ENCODE measurements at places on chromosomes 7 and 10.

DNA sequence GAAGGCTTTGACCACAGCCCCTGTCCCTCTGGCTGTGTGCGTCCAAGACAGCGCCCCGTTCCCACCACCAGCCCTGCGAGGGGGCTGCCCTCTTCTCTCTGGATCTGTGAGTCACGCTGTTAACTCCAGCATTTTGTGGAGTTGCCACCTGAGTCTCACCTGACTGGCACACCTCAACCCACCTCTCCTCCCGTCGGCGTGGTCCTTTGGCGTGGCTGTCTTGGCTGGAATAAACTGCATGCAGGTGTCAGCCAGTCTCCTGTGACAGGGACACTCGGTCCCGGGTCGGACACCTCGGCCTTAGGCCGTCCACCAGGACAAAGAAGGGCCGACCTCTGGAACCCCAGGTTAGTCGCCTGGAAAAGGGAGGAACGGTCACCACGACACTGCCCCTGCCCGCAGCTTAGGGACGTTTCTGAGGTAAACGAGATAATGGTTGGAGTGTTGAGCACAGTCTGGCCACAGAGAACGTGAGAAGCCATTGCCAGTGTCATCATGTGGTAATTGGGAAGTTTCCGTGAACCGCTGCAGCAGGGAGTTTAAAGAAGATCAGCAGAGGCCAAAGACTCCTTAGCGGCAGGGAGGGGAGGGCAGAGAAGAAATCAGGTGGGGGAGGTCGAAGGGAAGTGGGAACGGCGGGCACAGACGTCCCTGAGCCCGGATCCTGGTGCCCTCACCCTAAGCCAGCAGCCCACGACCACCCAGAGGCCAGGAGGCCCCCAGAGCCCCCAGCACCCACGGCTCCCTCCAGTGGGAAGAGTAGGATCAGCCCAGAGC lies 73.6 kb upstream of the FAM20C start:
- no peak for DNase-seq

DNA sequence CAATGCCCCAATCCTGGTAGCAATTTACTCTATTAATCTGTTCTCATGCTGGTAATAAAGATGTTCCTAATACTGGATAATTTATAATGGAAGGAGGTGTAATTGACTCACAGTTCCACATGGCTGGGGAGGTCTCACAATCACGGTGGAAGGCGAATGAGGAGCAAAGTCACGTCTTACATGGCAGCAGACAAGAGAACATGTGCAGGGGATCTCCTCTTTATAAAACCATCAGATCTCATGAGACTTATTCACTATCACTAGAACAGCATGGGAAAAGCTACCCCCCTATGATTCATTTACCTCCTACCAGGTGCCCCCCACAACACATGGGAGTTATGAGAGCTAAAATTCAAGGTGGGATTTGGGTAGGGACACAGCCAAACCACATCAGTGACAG lies 872.2 kb downstream of the ANKRD7 start:
- no peak for DNase-seq

- DNase-seq, result no peak
Measured at GRCh38 chr10:78359640-78360091, 326.0 kb downstream of the RPS24 start.

DNA sequence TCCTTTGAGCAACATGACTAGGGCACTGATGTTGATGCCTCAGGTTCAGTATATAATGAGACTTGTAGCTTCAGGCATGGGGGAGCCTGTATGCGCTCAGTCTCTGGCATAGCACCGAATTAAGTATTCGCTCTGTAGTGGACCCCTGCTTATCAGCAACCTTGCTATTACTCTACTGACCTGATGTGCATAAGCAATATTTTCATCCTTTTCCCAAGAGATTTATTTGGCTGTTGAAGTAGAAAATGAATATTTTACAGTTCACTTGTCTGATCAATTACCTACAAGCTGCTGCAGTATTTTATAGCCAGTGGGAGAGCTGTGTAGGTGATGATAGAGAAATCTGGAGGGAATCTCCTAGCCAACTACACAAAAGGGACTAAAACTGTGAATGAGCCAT lies 781.6 kb upstream of the PHF14 start:
- DNase-seq, result no peak

GRCh38 chr10:11113156-11113555 lies 95.5 kb downstream of the CELF2 start:
- DNase-seq, result no peak

DNA sequence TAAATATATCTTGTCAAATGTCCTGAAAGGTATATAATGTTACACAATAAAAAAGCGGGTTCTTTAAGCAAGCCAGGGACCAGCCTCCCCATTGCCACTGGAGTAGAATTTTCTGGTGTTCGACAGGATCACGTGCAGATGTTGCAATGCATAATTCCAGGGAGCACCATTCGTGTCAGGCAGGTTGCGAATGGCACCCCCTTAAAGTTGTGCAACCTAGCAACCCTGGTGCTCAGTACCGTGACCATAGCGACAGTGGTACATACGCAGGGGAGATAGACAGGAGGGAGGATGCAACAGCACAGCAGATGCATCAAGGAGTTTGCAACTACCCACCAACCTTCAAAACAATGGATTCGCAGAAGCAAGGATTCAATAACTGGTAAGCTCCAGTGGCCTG lies 6.6 kb upstream of the BMPR1A start:
- no peak for DNase-seq

GRCh38 chr7:157271991-157272324 lies 64.8 kb upstream of the DNAJB6 start:
- DNase-seq, result no peak

- DNase-seq, result no peak
Measured at GRCh38 chr7:69708857-69709256, 110.6 kb downstream of the AUTS2 start.

- DNase-seq, result no peak
Measured at GRCh38 chr7:1421946-1422345, 37.3 kb downstream of the MICALL2 start.

- DNase-seq, result no peak
Measured at GRCh38 chr10:24449321-24449740, 240.4 kb downstream of the KIAA1217 start.

DNA sequence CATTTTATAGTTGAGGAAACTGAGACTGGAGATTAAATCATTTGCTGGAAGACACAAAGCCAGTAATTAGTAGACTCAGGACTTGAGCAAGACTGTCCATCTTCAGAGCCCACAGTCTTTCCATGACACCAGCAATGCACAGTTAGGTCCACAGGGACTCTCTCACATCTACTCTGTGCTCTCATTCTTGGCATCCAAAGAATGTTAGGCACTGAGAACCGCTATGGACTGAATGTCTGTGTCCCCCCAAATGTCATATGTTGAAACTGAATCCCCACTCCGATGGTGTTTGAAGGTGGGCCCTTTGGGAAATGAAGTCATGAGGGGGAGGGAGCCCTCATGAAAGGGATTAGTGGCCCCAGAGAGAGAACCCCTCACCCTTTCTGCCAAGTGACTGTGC lies 100.6 kb downstream of the LANCL2 start:
- no peak for DNase-seq

DNA sequence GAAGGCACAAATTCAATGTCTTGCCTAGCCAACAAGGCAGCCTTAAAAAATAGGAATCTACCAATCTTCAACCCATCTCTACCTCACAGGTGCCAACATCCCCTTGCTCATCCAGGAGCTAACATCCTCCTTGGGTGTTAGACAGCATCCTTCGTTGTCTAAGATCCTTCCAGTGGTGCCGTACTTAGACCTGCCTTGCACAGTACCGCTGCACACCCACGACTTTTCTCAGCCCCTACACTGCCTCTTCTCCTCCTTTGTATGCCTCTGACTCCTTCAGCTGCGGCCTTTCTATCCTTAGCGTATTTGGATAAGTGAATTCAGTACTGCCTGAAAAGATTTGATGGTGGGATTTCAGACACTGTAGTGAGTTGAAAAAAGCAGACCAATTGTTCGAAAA lies 15.9 kb upstream of the PRTFDC1 start:
- DNase-seq, result no peak

DNA sequence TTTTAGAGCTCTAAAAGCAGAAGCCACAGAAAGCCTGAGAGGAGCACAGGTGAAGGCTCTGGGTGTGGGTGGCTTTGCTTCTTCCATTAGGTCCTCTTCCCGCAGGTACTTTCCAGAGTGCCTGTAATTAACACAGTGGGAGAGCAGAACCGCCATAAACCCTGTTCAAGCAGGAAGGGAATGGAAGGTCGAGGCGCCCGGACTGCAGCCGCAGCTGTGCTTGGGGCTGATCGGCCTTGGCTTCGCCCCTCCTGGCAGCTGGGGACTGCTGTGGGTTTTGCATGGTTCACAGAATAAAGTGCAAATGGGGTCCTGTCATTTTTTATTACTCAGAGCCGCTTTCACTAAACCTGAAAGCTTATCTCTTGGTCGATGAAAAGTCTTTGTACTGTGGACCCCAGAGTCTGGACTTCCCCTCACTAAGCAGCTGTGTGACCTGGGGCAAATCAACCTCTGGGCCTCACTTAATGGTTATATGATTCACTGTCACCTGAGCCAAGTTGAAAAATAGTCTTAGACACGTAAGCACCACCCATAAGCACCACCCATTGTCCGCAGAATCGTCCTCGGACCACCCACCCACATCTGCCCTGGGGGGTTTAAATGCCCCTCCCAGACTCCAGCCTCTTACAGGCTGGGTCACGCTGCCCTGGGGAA lies 100.9 kb downstream of the XRCC2 start:
- DNase-seq, result no peak

DNA sequence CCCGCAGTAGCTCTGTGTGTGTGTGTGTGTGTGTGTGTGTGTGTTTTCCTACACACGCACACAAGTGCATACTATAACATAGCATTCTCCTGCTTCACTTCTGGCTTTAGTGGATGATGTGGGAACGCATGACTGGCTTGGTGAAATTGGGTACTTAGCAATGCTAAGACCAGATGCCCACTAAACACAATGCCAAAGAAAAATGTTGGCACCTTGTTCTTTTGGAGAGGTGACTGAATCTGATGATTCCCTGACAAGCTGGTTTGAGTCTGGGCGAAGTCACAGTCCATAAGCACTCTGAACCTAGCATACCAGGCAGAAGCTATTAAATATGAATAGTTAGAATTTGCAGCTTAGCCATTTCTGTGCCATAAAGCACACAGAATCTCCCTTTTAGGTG lies 68.0 kb upstream of the CDCA7L start:
- peak; percentile 62 for DNase-seq

DNA sequence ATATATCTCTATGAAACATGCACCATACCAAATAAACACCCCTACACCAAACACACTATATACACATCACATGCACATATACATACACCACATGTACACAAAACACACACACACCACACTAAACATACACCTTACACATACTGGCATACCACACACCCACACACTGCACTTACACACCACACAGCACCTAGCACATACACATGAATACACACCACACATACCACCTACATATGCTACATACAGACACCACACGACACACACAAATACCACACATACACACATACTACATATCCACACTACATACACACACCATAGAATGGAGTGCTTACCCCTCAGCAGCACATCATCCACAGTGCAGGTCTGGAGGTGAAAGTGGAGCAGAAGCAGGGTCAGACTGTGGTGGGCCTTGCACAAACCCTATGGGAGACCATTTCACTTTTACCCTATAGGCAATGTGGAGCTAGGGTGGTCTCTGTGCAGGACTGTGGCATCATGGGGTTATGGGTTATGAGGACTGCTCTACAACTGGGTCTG lies 64.6 kb downstream of the WDFY4 start:
- no peak for DNase-seq

DNA sequence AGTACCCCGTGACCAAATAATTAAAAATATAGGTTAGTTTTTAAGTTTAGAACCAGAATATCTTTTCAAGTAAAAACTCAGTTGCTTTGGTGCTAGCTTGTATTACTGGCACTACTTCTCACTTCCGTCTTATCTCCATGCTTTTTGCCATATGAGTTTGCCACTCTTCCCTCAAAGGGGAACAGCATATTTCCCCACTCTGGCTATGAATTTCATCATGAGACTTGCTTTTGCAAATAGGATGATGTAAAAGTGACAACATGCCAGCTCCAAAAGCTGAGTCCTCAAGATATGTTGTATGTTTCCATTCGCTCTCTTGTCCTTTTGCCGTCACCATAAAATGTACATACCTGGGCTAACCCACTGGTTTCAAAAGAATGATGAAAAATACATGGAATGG lies 178.1 kb upstream of the SEMA3A start:
- no peak for DNase-seq

GRCh38 chr7:140160308-140160707 lies 16.5 kb downstream of the KDM7A start:
- DNase-seq, result no peak

DNA sequence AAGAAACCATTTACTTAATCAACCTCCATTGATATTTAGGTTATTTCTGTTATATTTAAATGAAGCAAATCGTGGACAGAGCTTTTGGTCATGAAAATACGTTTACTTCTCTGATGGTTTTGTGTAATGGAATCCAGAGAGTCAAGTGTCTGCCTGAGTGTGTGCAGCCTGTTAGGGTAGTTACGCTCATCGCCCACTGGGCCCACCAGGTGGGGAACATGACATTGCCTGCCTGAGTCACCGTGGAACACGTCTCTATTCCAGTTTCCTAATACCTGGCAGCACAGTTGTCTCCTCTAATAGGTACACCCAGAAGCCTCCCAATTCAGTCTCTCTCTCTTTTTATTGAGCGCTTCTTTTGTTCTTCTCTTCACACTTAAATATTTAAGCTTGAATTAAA lies 91.0 kb downstream of the ADCY1 start:
- no peak for DNase-seq

DNA sequence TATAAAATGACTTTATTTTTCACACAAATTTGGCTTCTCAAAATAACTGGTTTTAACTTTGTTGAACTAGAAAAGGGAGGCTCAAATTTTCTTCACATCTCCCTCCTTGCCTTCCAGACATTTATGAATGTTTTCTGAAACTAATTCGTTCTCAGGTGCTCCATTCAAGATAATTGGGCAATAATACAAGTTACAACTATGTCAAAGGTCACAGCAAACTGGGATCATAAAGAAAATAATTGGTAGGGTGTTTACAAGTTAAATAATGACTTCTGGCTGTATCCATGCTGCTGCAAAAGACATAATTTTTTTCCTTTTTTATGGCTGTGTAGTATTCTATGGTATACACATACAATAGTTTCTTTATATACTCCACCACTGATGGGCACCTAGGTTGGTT lies 75.3 kb downstream of the MINPP1 start:
- no peak for DNase-seq

DNA sequence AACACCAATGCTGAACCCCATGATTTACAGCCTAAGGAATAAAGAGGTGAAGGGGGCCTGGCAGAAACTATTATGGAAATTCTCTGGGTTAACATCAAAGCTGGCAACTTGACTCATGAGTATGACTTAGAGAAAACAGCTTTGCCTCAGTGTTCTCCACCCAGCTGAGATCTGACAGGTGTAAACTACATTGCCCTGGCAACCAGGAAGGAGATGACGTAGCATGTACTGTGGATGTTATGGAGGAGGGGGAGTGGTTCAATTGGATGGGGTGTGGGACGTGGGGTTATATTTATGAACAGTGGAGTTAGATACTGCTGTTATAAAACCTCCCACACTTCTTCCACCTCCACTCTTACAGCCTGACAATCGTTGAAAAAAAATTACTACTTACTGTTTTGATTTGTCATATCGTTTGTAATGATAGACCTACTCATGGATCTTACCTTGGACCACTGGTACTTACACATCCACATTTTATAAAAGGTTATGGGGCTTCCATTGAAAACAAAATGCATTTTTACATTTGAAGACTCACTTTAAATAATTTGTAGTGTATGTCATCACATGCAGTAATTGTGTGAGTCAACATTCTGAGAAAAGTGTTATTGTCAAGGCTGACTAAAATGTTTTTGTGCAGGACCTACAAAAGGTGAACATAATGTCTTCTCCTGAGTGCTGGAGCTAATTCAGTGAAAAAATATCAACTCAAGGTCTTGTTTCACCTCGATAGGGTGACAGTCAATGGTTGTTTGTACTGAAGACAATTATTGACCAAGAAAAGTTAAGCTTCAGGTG lies 6.4 kb downstream of the OR2F1 start:
- DNase-seq, result no peak
